Heart left ventricle (tissue), 16 donors: ENCODE measurements at places on chromosomes 6 and 20. TPM values are rescaled to one million over a fixed set of nuclear protein-coding genes. Genes with fewer than 3 reads are reported as not detected.

- H3K4me3 ChIP-seq: no peak overlapping the region
- no peak overlapping the region for H3K27ac ChIP-seq
- H3K4me1 ChIP-seq: no peaks in the 10 kb centered on the region
Observed at GRCh38 chr20:6829510-6830116, 62.1 kb downstream of the BMP2 start.

The SOX18 gene
- total RNA-seq: 56.1 TPM

The SCRT2 gene
- total RNA-seq: not detected

The SEL1L2 gene
- total RNA-seq: 2.2 TPM

The SPATA25 gene
- total RNA-seq: not detected

The TINAG gene
- 0.56 TPM for total RNA-seq

The PGC gene
- total RNA-seq: not detected

The GABRR1 gene
- not detected for total RNA-seq

The BMP2 gene
- 1.6 TPM for total RNA-seq

The SIRPB2 gene
- total RNA-seq: 1.7 TPM

- H3K27ac ChIP-seq: no peak overlapping the region
- DNase-seq: no peak
- no peak overlapping the region for H3K4me3 ChIP-seq
- no peaks in the 10 kb centered on the region for H3K36me3 ChIP-seq
- H3K4me1 ChIP-seq: no peaks in the 10 kb centered on the region
Observed at GRCh38 chr6:95274686-95275235, 302.6 kb upstream of the MANEA start.

DNA sequence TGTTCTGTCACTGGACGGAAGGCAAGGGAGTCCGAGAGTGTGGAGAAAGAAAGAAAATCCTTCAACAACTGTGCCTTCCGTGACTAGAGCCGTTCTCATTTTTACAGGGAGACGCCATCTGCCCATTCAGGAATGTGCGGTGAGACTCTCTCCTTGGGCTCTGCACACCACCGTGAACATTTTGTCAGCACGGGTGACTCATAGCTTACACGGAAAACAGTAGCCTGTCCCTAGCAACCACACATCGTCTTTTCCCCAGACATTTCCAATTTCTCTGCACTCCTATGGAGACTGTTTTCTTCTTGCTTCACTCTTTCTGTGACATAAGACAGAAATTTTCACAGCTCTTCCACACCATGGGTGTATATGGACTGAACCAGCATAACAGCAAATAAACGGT, 55.1 kb downstream of the TBXT start:
- DNase-seq: no peak
- peaks cover 15% of the 10 kb centered on the region for H3K27me3 ChIP-seq
- H3K27ac ChIP-seq: no peak overlapping the region
- H3K36me3 ChIP-seq: no peaks in the 10 kb centered on the region

The VWA7 gene
- total RNA-seq: 9.2 TPM

DNA sequence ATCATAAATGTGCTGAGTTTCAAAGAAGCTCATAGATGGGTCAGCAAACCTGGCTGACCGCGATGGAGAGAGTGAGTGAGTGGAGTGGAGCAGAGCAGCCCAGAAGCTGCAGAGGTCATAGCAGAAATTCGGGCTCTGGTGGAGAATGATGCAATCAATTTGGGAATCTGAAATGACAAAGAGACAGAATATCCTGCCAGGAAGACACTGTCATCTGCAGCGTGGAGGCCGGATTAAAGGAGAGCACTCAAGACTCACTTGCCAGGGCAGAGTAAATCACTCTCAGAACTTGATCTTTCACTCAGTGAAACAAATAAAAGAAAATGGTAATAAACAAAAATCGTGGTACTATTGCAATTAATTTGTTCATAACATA, 109.6 kb upstream of the RREB1 start:
- DNase-seq: no peak
- no peaks in the 10 kb centered on the region for H3K36me3 ChIP-seq
- H3K4me1 ChIP-seq: peaks cover 5% of the 10 kb centered on the region
- H3K27me3 ChIP-seq: no peaks in the 10 kb centered on the region
- no peak overlapping the region for H3K4me3 ChIP-seq

The KIAA1755 gene
- 6.1 TPM for total RNA-seq

DNA sequence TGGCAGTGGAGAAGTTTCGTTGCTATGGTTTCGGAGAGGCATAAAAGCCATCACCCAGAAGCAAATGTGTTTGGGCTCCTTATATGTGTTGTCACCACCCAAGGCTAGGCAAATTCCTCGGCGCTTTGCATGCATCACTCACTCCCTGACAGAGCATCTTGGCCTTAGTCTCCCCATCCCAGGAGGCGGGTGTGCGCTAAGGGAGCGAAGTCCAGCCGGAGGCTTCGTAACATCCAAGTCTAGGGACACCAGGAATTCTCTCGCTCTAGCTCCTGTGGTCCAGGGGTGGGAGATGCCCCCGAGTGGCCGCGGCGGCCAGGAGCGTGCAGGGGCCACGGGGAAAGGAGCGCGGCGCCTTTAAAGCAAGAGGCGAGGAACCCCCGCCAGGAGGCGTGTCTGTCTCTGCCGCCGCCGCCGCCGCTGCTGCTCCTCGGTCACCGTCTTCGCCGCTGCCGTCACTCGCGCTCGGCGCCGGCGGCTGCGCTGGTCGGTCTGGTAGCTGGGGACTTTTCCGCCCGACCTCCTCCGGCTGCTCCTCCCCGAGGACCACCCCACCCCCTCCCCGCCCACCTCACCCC, at the start of gene GRIK2:
GRIK2 (plus strand) TSS at position 458 of the 578 bp plus-strand sequence.
- DNase-seq: peak; percentile 58
- H3K4me3 ChIP-seq: peak within 1 kb of the TSS; percentile 37
- H3K27ac ChIP-seq: no peak within 1 kb of the TSS
- no peaks in the 10 kb centered on the region for H3K4me1 ChIP-seq

GRCh38 chr6:16712931-16713484, 48.3 kb downstream of the ATXN1 start:
- peaks cover 9% of the 10 kb centered on the region for H3K4me1 ChIP-seq
- H3K36me3 ChIP-seq: no peaks in the 10 kb centered on the region
- DNase-seq: peak; percentile 48
- H3K4me3 ChIP-seq: no peak overlapping the region
- H3K27me3 ChIP-seq: no peaks in the 10 kb centered on the region

GRCh38 chr6:21075986-21076385, 517.6 kb upstream of the SOX4 start:
- no peak for DNase-seq
- no peaks in the 10 kb centered on the region for H3K36me3 ChIP-seq
- H3K27me3 ChIP-seq: no peaks in the 10 kb centered on the region
- no peak overlapping the region for H3K27ac ChIP-seq

DNA sequence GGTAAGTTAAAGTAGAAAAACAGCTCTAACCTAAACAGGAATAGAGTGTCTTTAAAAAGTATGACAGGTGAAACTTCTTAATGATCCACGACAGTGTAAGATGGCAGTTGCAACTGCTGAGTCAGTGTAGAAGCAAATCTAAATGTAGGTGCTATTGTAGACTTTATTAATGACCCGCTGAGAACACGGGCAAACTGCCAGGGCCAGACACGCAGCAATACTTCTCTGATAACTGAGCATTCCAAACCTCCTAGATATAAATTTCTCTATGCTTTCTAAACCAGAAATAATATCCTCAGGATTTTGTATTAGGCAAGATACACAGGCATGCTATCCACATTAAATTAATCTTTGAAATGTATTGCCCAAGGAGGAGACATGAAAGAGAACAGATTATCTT, 1076.4 kb downstream of the HACE1 start:
- no peaks in the 10 kb centered on the region for H3K36me3 ChIP-seq
- H3K27me3 ChIP-seq: no peaks in the 10 kb centered on the region
- peak; percentile 14 for DNase-seq
- H3K27ac ChIP-seq: no peak overlapping the region
- H3K4me1 ChIP-seq: no peaks in the 10 kb centered on the region

The RSPO4 gene
- total RNA-seq: not detected

The ARG1 gene
- 0.51 TPM for total RNA-seq
